Neuronal stem cell (in vitro differentiated cells): ENCODE measurements at places on chromosomes 4 and X.
A peak's percentile ranks its signal among the peaks of the same experiment; 100 is the strongest.

DNA sequence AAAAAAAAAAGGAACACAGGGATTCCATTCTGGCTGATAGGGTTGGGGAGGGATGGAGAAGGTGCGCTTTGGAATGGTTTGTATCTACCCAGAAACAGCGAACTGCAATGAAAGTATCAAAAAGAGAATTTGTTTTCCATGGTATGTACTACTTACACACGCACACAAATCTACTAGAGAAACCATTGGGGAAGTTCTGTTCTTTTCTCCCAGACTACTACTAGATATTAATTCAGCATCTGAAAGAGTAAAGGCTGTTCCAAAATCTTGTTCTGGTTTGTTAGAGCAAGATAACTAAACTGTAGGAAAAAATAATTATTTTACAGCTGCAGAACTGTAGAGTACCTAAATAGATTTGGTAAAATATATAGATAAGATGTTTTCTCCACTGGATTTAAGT lies 118.4 kb downstream of the CBR4 start:
- no peak overlapping the region for H3K4me3 ChIP-seq
- H3K4me1 ChIP-seq: no peaks in the 10 kb centered on the region
- no peak overlapping the region for H3K27ac ChIP-seq
- H3K36me3 ChIP-seq: peaks cover 95% of the 10 kb centered on the region

GRCh38 chr4:181301735-181302710 lies 941.2 kb upstream of the TENM3 start:
- H3K27ac ChIP-seq: no peak overlapping the region
- H3K4me1 ChIP-seq: no peaks in the 10 kb centered on the region
- no peak for DNase-seq
- H3K27me3 ChIP-seq: no peaks in the 10 kb centered on the region
- no peak overlapping the region for H3K4me3 ChIP-seq
- H3K36me3 ChIP-seq: no peaks in the 10 kb centered on the region

GRCh38 chr4:9782136-9782436 lies 652 bp downstream of the DRD5 start:
- H3K4me3 ChIP-seq: no peak overlapping the region
- no peak for DNase-seq
- no peaks in the 10 kb centered on the region for H3K36me3 ChIP-seq
- no peak overlapping the region for H3K27ac ChIP-seq
- H3K4me1 ChIP-seq: no peaks in the 10 kb centered on the region

DNA sequence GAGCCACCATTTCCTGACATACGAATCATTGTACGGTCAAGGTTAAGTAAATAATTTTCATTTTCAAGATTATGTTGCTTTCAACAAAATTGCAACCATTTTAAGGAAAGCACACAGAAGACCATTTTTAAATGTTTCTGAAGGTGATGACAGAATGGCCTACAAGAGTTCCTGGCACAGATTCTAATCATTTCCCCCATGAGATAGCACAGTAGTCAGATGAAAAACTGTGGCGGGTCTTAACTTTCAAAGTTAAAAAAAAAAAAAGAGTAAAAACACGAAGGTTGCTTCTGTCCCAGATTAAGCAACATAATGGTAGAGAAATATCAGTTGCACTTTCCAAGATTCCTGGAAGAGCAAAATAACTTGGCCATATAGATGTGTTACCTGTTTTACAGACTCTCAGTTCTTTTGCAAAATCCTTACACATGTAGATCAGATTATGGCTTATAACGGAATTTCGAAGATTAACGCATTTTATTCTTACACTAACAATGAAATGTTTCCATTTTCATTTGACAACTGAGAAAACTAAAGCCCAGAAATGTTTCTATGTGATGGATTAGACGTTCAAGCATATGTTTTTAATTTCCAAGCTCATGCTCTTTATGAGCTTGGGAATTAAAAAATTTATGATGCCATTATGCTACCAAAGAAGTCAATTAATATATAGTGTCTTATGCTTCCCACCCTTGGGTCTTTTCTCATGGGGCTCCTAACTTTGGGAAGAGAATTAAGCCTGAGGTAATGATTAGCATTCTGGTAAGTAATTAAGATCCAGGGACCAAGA lies 335.1 kb upstream of the CLNK start:
- no peak for DNase-seq
- H3K27me3 ChIP-seq: no peaks in the 10 kb centered on the region
- no peak overlapping the region for H3K27ac ChIP-seq
- H3K4me3 ChIP-seq: no peak overlapping the region

GRCh38 chr4:151567056-151567455 lies 158.1 kb downstream of the FHIP1A start:
- no peaks in the 10 kb centered on the region for H3K4me1 ChIP-seq
- H3K27me3 ChIP-seq: no peaks in the 10 kb centered on the region

DNA sequence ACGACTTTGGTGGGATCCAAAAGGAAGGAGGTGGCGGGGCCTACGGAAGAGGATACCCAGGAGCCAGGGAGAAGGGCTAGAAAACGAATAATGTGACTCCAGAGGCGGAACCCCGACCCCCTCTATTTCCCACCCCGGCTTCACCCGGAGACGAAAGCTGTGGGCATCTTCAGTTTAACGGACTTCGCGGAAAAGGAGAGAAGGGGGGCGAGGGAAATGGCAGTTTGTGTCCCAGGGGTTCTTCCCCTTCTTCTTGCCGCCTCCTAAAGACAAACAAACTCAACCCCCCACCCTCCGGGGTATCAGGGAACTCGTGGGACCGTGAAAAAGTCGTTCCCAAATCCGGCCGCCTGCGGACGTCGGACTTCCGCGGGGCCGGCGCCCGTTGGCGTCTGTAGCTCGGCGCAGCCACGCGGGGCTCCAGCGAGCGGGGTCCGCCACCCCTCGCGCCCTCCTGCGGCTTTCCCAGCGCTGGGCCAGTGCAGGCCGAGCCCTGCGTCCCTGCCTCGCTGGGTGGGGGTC lies 3.6 kb upstream of the LEF1 start:
- peak overlapping the region; percentile 49 for H3K4me3 ChIP-seq
- H3K27ac ChIP-seq: no peak overlapping the region
- H3K4me1 ChIP-seq: peaks cover 6% of the 10 kb centered on the region
- H3K27me3 ChIP-seq: peaks cover 42% of the 10 kb centered on the region

DNA sequence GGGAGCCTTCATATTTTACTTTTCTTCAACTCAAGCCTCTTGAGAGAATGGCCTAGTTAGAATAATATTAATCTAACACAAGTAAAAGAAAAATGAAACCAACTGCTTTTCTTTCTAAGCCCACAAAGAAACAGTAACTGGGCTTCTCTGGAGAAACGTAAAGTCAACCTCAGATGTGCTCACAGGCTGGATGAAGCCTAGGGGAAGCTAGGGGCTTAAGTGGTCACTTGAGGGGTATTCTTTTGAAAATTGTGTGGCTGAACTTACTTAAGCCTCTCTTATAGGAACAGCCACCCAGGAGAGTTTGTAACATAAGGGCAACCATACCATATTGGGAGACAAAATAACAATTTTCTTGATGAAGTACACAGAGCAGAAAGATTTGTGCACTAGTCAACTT lies 279.0 kb downstream of the SPRY1 start:
- H3K36me3 ChIP-seq: no peaks in the 10 kb centered on the region
- no peak for DNase-seq
- H3K27ac ChIP-seq: no peak overlapping the region
- no peak overlapping the region for H3K4me3 ChIP-seq
- no peaks in the 10 kb centered on the region for H3K27me3 ChIP-seq

GRCh38 chr4:105978684-105979296 lies 83.5 kb downstream of the NPNT start:
- H3K4me1 ChIP-seq: no peaks in the 10 kb centered on the region
- no peak for DNase-seq
- no peaks in the 10 kb centered on the region for H3K27me3 ChIP-seq

GRCh38 chr4:15769202-15769601 lies 8.9 kb upstream of the CD38 start:
- no peak for DNase-seq
- no peaks in the 10 kb centered on the region for H3K27me3 ChIP-seq
- no peaks in the 10 kb centered on the region for H3K36me3 ChIP-seq
- H3K4me3 ChIP-seq: no peak overlapping the region
- no peaks in the 10 kb centered on the region for H3K4me1 ChIP-seq

DNA sequence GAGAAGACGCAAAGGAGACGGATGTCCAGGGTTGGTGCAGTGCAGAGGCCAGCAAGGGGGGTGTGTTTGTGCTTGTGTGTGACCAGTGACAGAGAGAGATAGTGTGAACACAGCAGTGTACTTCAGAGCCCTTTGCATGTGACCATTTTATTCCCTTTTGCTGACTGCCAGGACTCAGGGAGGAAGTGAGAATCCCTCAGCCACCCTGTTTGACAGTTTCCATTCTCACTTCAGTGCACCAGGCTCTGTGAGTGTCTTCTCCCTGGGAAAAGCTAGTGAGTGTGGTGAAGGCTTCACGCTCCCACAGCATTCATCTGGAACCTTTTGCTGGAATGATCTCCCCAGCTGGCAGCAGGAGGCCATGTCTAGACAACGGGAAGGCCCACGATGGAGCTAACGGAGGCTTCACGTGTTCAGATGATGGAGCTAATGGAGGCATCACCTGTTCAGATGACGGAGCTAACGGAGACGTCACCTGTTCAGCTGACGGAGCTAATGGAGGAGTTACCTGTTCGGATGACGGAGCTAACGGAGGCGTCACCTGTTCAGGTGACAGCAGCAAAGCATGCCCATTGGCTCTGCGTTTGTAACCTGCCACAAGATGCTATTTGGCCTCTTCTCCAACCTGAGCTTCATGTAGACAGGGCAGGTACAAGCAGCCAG lies 195.4 kb downstream of the AFAP1 start:
- H3K27ac ChIP-seq: no peak overlapping the region
- H3K4me3 ChIP-seq: no peak overlapping the region
- no peaks in the 10 kb centered on the region for H3K27me3 ChIP-seq
- H3K4me1 ChIP-seq: no peaks in the 10 kb centered on the region
- no peak for DNase-seq

- H3K4me1 ChIP-seq: no peaks in the 10 kb centered on the region
- no peaks in the 10 kb centered on the region for H3K36me3 ChIP-seq
- no peak overlapping the region for H3K27ac ChIP-seq
- no peak for DNase-seq
Measured at GRCh38 chrX:37726346-37726745, 40.8 kb downstream of the XK start.

DNA sequence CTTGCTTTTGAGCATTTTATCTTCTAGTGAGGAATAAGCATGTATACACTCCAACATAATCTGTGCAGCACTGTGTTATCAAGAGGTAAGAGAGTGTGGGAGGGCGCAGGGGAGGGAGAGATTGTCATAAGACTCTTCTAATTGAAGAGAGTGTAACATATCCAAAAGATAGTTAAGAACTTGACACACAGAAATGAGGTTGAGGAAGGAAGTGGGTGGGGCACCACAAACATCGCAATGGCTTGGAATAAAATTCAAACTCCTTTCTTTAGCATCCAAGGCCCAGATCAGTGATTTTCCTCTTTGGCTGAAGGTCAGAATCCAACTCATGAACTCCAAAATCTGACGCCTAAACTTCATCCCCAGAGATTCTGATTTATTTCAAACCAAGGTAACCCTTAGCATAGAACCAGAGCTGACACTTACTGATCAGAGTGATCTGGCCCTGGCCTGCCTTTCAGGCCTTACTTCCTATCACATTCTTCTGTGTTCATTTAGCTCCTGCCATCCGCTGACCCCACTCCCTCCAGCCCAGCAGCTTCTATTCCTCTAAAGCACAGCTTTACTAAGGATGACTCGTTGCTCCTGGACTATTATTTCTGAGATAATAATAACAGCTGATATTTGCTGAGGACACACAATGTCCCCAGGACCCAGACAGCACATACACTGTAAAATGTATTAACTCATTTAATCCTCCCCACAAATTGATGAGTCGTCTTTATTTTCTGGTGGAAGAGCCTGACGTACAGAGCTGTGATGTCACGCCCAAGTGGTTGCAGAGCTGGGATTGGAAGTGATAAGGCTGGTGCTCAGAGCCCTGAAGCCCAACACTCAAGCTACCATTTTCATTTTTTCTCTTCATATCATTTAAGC lies 10.6 kb upstream of the CTSO start:
- H3K4me1 ChIP-seq: peaks cover 3% of the 10 kb centered on the region
- no peak overlapping the region for H3K27ac ChIP-seq
- no peak overlapping the region for H3K4me3 ChIP-seq
- no peaks in the 10 kb centered on the region for H3K27me3 ChIP-seq
- H3K36me3 ChIP-seq: no peaks in the 10 kb centered on the region

DNA sequence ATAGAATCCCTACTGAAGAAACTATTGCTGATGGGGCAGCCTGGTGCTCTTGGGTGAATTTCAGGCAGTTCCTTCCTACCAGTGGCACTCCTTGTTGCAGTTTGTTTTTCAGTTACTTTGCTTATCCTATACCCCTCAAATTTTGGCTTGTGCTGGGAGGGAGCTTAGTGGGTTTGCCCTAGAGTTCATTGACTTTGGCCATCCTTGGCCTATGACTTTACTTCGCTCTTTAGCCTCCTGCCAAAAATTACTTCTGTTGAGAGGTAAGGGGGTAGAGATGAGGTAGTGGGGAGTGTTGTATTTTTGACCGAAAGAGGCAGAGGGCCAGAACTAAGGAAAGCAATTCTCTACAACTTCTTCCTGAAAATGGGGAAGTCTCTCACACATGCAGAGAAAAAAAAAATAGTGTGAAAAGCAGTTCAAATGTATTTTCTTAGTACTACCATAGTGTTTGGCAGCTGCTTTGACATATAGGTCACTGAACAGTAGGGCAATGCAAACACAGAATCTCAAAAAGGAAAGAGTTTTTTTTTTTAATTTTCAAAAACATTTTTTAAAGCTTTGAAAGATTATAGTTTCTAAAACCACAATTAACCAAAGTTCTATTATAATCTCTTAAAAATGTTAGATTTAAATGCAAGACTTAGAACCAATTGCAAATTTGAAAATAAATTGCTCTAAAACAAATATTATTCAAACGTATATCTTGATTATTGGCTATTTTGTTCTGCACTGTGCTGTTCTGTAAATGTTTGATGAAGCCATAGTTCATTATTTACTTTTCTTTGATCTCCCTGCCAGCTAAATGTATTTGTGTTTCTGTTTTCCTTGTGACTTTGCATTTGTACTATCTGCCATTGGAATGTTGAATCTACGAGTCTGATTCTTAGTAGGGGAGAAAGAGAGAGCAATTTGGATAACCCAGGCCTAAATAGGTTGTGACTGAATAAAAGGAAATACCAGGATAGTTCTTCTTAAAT lies 73.6 kb downstream of the DCK start:
- no peaks in the 10 kb centered on the region for H3K36me3 ChIP-seq
- H3K27me3 ChIP-seq: no peaks in the 10 kb centered on the region
- no peaks in the 10 kb centered on the region for H3K4me1 ChIP-seq
- no peak overlapping the region for H3K27ac ChIP-seq
- no peak for DNase-seq

DNA sequence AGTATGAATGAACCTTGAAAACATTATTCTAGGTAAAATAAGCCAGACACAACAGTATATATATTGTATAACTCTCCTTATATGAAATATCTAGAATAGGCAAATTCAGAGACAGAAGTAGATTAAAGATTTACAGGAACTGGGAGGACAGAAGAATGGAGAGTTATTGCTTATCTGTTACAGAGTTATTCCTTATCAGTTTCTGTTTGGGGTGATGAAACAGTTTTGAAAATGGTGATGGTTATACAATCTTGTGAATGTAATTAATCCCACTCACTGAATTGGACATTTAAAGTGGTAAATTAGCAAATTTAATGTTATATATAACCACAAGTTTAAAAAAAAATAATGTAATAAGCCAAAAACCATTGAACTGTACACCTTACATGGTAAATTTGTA lies 14.5 kb upstream of the EXOC1 start:
- no peak overlapping the region for H3K4me3 ChIP-seq
- no peak for DNase-seq
- H3K27ac ChIP-seq: no peak overlapping the region
- no peaks in the 10 kb centered on the region for H3K4me1 ChIP-seq
